ENCODE measurements at places on chromosomes 11 and 22.

GRCh38 chr11:2122907-2123627 is 16.1 kb downstream of the IGF2 start:
- no peak for DNase-seq

GRCh38 chr22:19879992-19880785 is 25.5 kb upstream of the GNB1L start:
- no peak for DNase-seq

DNA sequence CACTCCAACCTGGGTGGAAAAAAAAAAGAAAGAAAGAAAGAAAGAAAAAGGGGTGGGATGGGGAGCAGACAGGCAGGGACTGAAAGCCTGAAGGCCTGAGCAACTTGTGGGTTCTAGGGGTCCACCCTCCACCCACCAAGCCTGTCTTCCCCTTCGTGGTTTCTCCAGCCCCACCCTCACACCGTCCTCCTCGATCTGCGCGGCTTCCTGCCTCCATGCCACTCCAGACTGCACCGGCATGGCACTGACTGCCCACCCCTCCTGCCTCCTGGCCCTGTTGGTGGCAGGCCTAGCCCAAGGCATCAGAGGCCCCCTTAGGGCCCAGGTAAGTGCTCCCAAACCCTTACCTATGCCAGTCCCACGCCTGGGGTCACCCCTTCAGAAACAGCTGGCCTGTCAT is at the start of gene CTSW:
TSS of gene CTSW (plus strand) at position 221 of the 400 bp plus-strand sequence. CDS start at position 239, 18 bp downstream.
- DNase-seq = no peak

GRCh38 chr11:30434901-30435300 is 112.0 kb downstream of the ARL14EP start:
- DNase-seq = no peak

DNA sequence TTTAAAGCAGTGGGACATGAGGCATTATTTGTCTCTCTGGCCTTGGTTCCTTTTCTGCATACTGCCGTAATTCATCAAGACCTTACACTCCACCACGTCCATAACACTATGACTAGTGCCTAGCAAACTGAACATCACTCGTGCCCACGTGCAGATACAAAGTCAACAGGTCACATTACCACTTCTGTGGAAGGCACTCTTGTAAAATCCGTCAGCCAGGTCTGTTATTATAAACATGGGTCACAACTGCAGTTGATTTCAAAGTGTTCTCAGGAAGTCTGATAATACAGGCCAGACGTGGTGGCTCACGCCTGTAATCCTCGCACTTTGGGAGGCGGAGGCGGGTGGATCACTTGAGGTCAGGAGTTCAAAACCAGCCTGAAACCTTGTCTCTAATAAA is 14.1 kb downstream of the VSIG10L2 start:
- DNase-seq = no peak

DNA sequence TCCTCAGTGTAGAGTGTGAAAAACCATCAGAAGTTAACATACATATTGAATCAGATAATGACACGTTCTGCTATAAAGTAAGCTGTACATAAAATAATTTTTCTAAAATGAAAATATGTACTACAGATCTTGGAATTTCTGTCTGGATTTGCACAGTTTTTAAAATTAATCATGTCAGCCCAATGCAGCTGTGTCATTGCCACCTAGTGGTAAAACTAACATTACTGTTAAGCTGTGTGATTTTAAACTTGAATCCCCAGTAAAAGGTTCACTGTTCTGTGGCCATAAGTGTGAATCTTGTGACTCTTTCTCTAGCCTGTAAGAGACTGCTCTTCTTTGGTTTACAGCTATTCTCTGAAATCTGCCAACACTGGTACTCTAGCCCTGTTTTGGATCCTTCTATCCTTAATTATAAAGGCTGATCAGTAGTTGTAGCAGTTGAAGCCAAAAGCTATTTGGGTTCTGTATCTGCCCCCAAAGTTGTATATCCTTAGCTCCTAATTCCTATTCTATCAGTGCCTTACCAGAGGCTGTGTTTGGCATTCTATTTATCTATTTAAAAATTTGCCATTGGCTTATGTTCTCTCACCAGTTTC is 4.0 kb downstream of the JRKL start:
- DNase-seq = no peak

GRCh38 chr11:7508087-7508486 is 5.7 kb upstream of the PPFIBP2 start:
- DNase-seq = no peak

GRCh38 chr22:23067691-23068090 is 2.6 kb upstream of the GNAZ start:
- DNase-seq = no peak

DNA sequence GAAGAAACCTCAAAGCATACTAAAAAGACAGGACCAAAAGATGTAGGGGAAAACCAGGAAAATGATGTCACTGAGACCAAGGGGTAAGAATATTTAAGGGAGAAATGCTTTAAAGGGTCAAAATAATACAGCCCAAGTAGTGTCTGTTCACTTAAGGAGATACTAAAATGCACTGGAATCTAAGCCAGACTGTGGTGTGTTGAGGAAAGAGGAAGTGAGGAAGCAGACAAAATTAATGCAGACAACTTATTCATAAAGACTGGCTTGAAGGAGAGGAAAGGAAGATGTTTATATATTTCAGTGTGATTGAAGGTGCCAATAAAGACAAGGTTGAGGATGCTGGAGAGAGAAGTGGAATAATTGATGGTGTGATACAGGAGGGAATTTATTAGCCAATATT is 15.7 kb downstream of the ZNF215 start:
- no peak for DNase-seq

DNA sequence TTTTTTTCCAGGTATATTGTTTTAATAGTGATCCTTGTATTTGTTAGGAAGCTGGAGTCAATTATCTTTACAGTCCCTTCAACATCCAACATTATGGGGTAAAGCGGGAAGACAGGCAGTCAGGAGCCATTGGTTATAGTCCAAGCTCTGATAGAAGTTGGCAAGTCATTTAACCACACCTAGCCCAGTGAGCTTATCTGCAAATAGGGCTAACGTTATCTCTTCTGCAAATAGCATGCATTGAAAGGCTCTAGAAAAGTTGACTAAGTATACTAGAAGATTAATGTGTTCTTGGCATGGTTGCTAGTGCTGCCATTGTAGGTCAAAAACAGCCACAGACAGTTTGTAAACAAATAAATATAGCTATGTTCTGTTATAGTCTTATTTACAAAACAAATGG is 520.7 kb downstream of the OPCML start:
- DNase-seq = no peak

- DNase-seq = no peak
Measured at GRCh38 chr11:130118165-130118564, 41.4 kb upstream of the ST14 start.

DNA sequence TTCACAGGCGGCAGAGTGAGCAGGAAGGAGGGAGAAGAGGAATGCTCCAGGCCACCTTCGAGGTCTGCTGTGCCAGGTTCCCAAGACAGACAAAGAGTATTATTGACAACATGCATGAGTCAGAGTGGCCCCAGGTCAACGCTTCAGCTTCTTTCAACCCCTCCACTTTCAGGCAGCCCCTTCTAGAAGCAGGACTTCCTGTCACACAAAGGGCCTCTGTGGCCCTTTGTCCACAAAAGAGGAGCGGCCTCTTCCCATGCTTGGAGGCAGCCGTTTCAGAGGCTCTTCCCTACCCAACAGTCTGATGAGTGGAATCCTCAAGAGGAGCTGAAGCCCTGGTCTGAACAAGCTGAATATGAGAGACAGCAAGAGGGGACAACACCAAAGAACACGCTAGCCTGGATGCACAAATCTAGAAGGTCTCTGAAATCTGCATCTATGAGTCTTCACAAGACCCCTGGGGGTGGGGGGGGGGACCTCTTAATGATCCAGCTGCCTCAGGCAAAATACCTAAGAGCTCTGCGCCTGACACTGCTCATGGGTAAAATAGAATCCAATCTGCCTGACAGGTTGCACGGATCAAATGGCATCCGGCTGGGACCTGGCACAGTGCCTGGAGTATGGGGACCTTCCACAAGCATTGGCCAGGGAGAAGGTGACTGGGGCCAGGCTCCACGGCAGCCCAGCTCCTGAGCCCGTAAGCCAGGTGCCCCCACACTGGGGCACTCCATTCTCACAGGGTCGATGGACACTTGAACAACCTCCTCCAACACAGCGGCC is 67.5 kb downstream of the PACSIN2 start:
- no peak for DNase-seq

DNA sequence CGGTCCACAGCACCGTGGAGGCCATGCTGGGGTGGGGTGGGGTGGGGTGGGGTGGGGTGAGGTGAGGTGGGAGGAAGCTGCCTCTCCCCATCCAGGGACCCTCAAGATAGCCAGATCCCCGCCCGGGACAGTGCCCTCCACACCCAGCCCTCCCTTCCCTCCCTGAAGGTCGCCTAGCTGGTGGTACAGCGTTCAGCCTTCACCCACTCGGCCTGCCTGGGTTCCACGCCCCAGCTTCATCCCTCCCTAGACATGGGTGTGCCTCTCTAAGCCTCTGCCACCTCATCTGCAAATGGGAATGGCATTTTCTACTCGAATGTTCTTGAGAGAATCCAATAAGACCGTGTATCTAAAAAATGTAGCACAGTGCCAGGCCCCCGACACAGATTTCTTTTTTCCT is 17.8 kb downstream of the KCTD17 start:
- DNase-seq = no peak

DNA sequence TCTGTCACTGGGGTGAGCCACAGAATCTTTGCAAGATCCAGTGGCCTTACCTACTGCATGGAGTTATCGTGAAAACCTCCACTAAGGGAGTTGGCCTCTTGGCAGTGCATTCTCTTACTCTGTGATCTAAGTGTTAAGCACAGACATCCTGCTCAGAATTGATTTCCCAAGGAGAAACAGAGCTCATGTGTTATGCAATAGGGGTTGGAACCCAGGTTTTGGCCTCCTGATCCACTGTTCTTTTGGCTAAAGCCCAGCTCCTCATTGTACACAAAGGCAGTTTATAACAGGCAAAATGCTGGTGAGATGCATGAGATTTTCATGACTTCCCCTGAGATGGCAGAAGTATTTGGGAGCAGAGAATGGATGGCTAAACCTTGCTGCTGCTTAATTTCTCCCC is 11.8 kb downstream of the DTX4 start:
- DNase-seq = no peak

- no peak for DNase-seq
Measured at GRCh38 chr11:278001-278951, at the start of gene NLRP6. Gene NLRP6, plus strand, starts transcription at chr11:278407. Its CDS starts 163 bp downstream, at chr11:278570.

DNA sequence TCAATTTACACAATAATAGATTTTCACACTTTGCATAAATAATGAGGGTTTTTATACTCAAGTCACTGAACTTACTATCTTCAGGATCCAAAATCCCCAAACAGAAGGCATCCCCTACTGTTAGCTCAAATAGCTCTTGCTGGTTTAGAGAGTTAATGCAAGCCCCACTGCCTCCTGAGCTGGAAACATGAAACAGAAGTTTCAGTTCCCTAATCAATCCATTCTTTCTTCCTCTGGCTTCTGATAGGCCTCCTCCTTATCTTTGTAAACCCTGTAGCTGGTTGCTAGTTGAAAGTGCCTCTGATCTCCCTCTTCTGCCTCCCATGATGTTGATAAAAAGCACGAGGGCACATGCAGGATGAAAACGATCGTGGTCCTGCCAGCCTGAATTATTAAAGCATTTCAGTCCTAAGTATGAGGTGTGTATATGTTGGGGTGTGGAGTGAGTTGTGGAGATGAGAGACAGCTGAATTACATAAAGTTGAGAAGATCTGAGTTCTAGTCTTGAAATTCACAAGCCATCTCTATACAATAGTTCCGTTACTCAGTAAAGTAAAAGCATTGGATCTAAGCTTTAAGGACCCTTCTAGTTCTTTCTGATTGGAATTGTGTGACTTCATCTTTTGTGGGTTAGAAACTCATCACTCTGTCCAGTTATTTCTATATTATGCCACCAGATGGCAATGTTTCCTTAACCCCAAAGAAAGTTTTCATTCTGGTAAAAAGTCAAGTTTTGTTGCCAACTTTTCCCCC is 35.0 kb upstream of the EHF start:
- DNase-seq = no peak

DNA sequence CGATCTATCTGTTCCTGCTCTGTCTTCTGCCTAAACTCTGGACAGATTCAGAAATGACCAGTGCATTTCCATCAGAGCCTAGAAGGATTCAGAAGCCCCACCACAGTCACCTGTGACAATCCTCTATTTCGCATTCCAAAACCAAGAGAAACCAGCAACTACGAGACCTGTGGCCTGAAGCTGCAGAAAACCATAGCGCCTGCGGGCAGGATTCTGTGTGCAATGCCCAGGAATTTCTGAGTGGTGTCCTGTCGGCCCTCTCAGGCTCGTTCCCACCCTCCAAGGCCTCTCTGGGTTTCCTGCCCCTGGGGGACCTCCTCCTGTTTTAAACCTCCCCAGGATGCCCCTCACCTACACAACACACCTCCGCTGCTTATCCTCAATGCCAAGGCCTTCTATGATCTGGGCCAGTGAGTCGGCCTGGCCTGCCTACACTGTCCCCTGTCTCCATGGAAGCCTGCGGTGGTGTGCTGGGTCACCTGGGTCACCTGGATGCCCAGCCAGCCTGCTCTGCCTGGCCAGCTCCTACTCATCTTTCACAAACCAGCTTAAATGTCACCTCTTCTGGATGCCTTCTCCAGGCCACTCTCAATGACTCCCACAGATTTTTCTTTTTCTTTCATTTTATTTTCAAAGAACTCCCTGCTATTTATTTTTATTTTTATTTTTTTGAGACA is 198.3 kb downstream of the CEP164 start:
- DNase-seq = no peak

- no peak for DNase-seq
Measured at GRCh38 chr22:47113853-47114415, 351.5 kb downstream of the TBC1D22A start.

DNA sequence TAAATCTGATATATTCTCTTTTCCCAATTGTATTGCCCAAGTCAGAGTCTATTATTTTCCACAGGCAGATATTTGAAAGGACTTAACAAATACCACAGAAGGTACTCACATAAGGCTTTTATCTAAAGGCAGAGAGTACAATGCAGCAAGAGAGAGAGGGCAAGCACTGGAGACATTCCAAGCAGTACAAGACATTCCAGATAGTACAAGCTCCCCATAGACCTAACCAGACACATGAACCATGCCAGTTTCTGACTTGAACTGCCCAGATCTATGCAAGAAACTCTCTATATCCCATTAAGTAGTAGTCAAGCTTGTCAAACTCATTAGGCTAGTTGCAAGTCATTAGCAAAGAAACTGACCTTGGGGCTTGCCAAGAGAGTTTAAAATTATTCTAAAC is 11.2 kb upstream of the MS4A6E start:
- no peak for DNase-seq

DNA sequence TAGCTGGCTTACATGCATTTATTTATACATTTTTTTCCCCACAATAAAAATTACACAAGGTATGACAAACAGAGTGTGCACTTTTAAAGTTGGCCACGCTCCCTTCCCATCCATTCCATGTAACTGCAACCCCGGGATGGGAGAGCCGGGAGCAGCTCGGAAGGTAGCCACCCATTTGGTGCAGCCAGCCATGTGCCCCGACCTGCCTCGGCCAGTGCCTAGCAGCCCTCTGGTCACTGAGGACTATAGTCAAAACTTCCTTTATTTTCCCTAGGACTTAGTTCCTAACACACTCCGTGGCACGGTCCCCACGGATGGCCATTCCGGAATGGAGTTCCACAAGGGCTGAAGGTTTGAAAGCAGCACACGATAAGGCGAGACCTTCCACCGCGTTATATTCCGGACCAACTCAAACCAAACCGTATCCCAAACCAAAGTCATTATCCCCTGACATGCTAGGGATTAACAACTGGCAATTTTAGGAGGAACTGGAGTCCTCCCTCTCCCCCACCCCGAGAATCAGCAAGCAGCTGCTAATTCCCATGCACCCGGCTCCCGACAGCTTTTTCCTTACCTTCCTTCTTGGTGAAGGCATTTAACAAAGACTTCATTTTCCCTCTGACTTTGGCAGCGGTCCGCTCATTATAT is 426.4 kb downstream of the SHANK2 start:
- DNase-seq = no peak

GRCh38 chr11:79108851-79109250 is 332.0 kb downstream of the TENM4 start:
- DNase-seq = no peak

Measured in anterior cingulate cortex (tissue), 58 donors.